Endothelial cell (in vitro differentiated cells): ENCODE measurements at places on chromosomes 7 and 10. TPM values are rescaled to one million over a fixed set of nuclear protein-coding genes. Genes with fewer than 3 reads are reported as not detected.
A peak's percentile ranks its signal among the peaks of the same experiment; 100 is the strongest.

DNA sequence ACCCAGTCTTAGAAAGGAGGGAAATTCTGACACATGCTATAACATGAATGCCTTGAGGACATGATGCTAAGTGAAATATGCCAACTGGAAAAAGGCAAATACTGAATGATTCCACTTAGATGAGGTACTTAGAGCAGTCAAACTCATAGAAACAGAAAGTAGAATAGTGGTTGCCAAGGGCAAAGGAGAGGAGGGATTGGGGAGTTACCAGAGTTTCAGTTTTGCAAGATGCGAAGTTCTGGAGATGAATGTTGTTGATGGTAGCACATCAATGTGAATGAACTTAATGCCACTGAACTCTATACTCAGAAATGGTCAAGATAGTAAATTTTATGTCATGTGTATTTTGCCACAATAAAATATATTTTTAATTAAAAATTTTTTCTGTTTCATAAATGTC lies 38.9 kb downstream of the DRGX start:
- no peak for DNase-seq

DNA sequence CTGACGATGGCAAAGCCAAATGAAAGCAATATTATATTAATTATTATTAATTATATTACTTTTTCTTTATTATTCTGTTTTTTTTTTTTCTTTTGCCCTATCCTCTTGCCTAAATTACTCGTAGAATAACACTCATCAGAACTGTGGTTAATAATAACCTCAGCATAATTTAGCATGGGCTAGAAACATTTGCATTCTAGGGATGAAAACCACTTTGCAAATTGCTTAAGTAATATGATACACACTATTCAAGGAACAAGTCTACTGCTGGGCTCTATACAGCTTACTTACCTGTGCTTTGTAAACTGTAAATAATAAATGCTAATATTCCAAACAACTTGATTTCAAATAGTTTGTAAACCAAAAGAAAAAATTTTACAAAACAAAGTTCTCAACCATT lies 375.8 kb downstream of the HGF start:
- DNase-seq: no peak

DNA sequence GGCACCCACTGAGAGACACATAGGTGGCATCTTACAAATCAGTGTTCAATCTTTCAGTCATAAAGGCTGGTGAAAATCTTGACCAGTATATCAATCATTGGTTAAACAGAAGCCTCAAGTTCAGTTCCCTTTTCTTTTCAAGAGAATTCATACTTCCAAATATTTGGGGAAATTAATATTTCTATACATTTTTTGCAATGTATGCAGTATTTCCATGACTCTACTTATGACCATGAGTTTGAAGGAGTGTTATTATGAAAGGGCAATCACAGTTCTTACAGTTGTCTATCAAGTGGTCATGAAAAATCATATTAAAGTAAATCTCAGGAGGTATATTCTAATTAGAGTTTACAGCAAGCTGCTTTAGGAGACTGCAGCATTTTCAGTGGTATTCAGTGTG lies 724.0 kb downstream of the ANKRD7 start:
- no peak for DNase-seq

DNA sequence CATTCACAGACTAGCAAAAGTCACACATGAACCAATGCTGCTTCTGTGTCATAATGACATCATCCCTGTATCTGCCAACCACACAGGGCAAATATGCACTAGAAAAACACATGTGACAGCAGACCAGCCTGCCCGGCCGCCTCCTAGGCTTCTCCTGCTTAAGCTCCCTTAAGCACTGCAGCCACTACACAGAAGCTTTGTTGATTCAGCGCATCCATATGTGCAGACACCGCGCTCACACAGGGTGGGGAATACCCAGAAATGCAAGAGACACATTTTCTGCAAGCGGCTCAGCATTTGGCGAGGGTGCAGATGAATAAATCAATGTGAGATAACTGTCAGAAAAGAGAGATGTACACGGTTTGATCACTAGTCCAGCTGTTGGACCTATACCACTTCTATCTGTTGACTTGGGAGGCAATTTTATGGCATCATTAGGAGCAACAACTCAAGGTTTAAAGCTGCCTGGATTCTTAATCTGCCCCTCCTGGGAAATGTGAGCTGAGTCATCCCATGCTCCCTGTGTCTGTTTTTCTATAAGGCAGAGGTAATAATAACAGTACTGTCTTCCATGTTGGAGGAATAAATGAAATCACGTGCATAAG lies 33.4 kb downstream of the CPXM2 start:
- DNase-seq: no peak

- DNase-seq: peak; percentile 19
Measured at GRCh38 chr10:101774589-101775272, 1.2 kb downstream of the FGF8 start.

DNA sequence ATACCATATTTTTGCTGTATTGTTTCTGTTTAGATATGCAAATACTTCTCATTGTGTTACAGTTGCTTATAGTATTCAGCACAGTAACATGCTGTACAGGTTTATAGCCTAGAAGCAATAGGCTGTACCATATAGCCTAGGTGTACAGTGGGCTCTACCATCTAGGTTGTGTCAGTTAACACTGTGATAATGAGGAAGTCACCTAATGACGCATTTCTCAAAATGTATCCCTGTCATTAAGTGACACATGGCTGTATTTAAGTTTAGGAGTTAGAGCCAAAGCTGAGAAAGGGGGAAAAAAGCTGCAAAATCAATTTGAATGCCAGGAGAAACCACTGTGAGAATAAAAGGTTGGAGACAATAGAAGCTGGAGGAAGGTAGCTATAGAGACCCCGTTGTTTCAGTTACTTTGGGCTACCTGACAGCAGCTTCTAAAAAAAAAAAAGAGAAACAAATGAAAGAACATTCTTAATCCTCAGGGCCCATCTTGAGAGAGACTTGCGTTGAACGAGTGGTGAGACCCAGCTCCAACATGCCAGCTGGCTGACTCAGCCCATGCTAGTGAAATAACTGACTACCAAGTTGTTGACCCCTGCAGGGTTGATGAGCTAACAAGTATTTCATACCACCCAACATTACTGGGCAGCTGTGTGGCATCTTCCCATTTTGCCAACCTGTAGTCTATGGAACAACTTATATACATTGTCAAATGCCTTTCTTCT lies 8.7 kb downstream of the STARD3NL start:
- no peak for DNase-seq

Gene GBX1
- 13.8 TPM for total RNA-seq

Gene IFIT1
- total RNA-seq: 2.0 TPM

GRCh38 chr7:48718731-48719378 lies 205.5 kb upstream of the CDC14C start:
- DNase-seq: no peak

DNA sequence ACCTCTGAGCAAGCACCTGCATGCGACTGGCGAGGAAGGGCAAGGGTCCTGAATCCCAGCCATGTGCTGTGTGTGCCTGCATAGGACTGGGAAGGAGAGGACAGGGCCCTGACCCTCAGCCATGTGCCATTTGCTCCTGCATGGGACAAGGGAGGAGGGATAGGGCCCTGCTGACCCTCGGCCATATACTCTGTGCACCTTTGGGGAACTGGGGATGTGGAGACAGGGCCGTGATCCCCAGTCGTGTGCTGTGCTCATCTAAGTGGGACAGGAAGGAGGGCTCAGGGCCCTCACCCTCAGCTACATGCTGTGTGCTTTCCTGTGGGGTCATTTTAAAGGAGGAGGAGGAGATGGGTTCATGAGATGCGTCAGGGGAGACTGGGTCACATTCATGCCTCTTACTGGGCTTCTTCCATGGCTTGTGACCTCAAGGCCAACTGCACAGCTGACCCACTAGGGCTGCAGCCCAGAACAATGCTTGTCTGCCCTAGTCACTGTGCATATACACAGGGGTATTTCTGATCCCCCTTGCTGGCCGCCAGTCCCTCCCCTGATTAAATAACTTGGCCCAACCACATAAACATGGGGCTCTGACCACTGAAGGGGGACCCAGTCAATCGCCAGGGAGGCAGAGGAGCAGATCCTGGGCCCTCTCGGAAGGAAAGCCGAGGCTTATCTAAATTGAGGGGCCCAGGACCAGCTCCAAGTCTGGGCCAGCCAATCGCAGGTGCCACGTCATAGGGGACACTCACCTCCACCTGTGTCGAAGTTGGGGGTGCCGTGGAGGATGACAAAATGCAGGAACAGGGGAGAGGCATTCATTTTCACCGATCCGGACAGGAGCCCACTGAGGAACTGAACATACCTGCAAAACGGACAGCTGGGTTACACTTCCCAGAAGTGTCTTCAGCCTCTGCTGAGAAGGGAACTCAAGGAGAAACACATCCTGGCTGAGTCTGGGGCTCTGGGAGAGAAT lies 167.3 kb downstream of the TNS3 start:
- no peak for DNase-seq

GRCh38 chr10:4649886-4650508 lies 176.0 kb upstream of the AKR1E2 start:
- DNase-seq: no peak

DNA sequence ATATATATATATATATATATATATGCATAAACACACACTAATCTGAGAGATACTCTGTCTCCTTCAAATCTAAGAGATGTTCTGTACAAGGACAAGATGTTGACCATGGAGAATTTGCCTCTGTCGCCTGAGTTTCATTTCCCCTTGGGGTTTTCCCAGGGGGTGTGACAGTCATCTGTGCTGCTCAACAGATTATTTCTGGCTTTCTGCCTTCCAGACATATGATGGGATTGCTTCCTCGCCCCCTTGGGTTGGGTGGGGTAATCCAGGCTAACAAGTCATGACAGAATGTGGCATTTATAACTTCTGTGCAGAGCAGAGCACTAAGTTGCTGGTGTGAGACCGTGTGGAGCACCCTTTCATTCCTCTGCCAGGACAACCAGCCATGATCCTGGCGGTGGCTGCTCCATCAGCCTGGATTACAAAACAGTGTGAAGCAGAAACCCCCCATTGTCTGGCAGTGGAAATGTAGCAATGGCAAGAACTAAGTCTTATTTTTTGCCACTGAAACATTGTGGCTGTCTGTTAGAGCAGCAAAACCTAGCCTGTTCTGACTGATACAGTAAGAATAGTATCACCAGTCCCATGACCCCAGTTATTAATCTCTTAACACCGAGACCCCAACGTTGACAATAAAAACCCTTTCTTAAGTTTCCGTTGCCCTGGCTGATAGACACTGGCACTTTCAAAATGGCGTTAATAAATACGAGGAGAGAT lies 13.7 kb upstream of the USP6NL start:
- DNase-seq: no peak

DNA sequence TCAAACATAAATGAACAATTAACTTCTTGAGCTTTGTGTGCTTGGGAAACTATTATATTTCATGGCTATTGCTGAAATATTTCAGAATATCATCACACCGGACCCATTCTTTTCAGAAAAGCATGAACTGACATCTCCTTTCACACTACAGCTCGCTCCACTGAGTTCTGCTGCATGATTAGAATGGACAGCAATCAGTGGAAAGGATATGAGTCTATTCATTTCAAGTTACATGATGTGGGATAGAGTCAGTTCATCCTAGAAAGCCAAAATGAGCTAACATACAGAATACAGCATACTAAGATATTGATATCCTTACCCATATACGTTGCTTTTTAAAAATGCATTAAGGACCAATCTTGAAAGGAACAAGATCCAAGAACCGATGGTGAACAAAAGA lies 1.1 kb upstream of the FAM53B start:
- DNase-seq: no peak
